Transverse colon (tissue), 4 donors: ENCODE measurements at places on chromosomes 6 and 20. TPM values are rescaled to one million over a fixed set of nuclear protein-coding genes. Genes with fewer than 3 reads are reported as not detected.

DNA sequence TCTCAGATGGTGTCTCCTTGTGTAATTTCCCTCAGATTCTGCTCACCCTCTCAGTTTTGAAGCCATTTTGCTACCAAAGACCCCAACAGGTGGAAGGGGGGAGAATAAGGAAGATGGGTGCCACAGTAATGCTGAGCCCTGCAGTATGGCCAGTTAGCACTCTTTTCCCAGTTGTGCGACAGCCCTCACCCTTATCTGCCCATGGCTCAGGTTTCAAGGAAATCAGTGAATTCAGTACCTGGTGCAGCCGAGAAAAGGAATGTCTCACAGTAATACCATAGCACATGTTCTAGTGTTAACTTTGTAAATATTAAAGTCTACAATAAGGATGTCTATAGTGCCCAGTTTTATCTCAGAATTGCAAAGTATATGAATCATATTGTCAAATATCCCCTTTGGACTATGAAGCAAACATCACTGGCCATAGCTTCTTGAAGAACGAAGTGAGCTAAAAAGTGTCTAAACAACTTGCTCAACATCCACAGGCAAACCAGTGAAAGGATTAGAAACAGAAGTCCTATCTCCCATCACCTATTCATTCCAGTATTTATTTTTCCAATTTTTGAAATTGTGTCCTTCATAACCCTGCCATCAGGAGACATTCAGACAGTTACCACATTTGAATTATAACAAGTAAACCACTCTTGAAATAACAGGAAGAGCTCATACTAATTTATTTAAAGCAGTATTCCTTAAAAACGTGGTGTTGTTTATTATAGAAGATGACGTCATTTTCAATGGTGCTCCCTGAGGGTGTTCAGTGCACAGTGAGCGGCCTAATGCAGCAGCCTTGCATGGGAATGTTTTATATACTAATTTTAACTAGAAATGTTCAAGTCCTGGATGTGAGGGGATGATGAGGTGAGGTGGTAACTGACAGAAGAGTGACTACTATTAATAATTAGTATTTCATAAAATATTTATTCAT, 366.2 kb downstream of the TFAP2A start:
- no peak for DNase-seq

GRCh38 chr20:49286689-49287551, 9.1 kb upstream of the ZNFX1 start:
- DNase-seq, result peak; percentile 10

DNA sequence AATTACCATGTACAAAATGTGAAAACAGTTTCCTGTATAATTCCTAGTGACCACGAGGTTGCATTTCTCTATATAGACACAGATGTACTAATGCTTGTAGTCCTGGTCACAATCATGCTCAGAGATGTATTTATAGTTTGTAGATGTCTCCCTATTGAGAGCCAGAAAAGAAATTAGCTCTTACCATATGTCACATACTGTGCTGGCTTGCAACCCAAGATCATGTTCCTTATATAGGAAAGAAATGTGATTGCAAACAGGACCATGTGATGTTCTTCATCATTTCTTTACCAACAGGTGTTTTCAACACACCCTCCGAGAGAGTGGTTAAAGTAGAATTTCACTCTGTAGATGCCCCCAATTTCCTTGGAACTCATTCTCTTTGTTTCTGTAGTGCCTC, 369.4 kb downstream of the CBLN4 start:
- DNase-seq, result no peak

- no peak for DNase-seq
Observed at GRCh38 chr6:82584194-82584695, 220.6 kb downstream of the TPBG start.

DNA sequence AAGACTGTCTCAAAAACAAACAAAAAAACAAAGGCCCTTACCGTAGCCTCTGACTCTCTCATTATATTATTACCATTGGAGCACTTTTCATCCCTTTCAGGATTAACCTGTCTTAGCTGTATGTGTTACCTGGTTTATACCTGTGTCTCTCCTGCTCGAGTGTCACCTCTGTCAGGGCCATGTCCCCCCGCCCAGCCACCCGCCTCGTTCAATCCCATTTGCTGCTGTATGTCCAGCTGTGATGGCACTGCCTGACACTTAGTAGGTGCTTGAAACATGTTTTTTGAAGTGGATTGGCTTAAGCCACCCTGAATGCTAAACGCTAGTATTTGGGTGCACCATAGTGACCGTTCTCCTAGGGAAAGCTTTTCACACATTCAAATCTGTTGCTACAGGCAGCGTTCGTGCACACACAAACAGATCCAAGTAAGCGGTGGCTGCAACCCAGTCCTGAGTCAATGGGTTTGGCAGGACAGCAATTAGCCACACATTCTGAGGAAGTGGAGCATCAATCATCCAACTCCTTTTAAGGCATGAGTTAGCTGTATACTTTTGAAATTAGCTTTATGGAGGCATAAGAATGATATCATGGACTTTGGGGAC, 98.9 kb upstream of the ZNF217 start:
- DNase-seq, result peak; percentile 26

DNA sequence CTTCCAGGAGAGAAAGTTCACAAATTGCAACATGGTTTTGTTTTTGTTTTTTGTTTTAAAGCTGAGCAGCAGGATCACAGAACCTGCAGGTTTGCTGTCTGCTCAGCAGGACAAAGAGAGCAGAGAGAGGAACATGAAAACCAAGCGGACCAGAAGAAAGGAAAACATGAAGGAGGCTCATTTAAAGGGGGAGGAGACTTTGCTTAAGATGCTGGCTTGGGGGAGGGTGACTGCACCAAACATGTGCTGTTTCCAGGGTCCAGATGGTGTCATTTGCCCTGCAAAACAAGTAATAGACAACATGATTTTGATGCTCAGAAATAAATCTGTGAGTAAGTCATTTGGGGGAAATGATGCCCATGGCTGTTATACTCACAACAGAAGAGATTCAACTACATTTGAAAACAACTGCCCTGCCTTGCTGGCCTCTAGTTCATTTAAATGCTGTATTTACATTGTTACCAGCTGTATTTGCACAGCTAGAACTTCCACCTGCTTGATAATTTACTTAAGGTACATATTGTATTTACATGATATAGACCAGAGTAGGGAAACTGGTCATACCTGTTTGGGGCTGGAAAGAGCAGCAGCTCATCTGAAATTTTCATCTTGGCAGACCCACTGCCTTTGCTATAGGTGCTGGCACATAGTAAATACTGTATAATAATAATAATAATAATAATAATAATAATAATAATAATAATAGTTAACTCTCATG, 32.2 kb upstream of the CHD6 start:
- peak; percentile 55 for DNase-seq

- peak; percentile 36 for DNase-seq
Observed at GRCh38 chr20:16761305-16761829, 13.2 kb downstream of the OTOR start.

GRCh38 chr6:159416891-159417560, 247.8 kb downstream of the FNDC1 start:
- DNase-seq, result no peak

GRCh38 chr6:32327103-32327502, 44.6 kb downstream of the TSBP1 start:
- DNase-seq, result no peak

- no peak for DNase-seq
Observed at GRCh38 chr6:15106958-15107643, 138.8 kb upstream of the JARID2 start.

DNA sequence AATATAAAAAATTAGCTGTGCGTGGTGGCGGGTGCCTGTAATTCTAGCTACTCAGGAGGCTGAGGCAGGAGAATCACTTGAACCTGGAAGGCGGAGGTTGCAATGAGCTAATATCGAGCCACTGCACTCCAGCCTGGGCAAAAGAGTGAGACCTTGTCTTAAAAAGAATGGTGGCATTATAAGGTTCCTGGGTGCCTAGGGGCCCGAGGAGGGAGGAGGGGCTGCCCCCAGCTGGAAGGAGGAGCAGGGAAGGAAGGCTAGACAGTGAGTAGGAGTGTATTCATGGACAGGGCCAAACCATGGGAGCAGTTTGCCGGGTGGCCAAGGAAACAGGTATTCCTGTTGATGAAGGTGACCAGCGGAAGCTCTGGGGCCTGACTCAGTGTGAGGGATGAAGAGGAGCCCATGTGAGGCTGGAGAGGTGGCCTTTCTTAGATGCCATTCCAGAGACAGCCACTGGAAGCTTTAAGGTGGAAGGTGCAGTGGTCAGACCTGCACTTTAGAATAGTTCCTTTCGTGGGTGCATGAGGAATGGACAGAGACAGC, 24.2 kb downstream of the MANBAL start:
- DNase-seq, result no peak

GRCh38 chr6:35140639-35141006, 516 bp downstream of the TCP11 start:
- DNase-seq, result no peak

CAGE1 gene
- not detected for total RNA-seq

SNPH gene
- 2.6 TPM for total RNA-seq

TRIM40 gene
- 0.40 TPM for total RNA-seq

SLC17A1 gene
- not detected for total RNA-seq

TGM3 gene
- not detected for total RNA-seq

MCCD1 gene
- not detected for total RNA-seq

GDAP1L1 gene
- total RNA-seq, result not detected

OR2H2 gene
- not detected for total RNA-seq

NEURL2 gene
- 15.7 TPM for total RNA-seq

ZSCAN23 gene
- 17.1 TPM for total RNA-seq

SLC16A10 gene
- total RNA-seq, result 3.2 TPM

BMP6 gene
- total RNA-seq, result 1.1 TPM

PPP1R14C gene
- 37.0 TPM for total RNA-seq
